ENCODE measurements at places on chromosomes 1 and 21.
A peak's percentile ranks its signal among the peaks of the same experiment; 100 is the strongest.

DNA sequence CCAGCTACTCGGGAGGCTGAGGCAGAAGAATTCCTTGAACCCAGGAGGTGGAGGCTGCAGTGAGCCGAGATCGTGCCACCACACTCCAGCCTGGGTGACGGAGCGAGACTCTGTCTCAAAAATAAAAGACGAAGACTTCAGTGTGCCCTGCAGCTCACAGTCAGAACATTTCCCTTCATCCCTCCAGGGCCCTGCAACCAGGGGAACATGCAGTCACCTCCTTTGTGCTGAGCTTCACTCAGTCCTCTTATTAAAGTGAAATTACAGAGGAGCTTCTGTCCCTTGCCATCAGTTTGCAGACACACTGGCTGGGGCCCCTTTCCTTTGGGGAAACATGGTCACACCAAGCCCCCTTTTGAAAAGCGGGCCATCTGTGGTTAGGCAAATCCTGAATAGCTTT, 24.2 kb downstream of the FHAD1 start:
- no peak for DNase-seq

DNA sequence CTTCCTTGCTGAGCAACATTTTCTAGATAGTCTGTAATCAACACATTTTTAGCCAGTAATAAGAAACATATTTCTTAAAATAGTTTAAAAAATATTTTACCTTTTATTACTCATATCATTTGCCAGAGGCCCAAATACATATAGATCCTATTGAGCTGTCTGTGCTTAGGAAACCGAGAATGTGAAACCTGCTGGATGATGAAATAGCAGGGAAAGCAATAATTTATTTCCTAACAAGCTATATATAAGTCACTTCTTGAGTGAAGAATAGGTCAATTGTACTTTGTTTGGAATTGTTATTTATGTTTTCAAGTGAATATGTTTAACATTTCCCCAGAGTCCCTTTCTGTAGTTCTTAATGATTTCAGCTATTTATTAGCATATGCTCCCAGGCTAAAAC, 339.9 kb upstream of the TMPRSS15 start:
- DNase-seq: no peak

- no peak for DNase-seq
Observed at GRCh38 chr1:225449261-225449660, 21.4 kb upstream of the LBR start.

- no peak for DNase-seq
Observed at GRCh38 chr1:110874324-110875215, 1.6 kb downstream of the CD53 start.

DNA sequence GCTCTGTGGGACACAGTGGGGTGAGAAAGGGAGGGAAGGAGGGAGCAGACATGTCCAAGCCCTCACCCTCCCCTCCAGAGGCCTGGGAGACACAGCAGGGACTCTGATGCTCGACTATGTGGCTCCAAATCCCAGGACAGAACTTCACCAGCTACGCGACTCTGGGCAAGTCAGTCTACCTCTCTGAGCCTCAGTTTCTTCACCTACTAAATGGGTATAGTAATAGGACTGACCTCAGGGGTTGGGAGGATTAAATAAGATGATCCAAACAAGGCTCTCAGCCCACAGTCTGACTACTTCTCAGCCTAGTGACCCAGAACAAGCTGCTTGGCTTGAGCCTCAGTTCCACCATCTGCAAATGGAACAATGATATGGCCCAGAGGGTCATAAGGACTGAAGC, 19.6 kb downstream of the SDC3 start:
- DNase-seq: no peak

GRCh38 chr1:213600879-213601278, 386.9 kb upstream of the PROX1 start:
- no peak for DNase-seq

DNA sequence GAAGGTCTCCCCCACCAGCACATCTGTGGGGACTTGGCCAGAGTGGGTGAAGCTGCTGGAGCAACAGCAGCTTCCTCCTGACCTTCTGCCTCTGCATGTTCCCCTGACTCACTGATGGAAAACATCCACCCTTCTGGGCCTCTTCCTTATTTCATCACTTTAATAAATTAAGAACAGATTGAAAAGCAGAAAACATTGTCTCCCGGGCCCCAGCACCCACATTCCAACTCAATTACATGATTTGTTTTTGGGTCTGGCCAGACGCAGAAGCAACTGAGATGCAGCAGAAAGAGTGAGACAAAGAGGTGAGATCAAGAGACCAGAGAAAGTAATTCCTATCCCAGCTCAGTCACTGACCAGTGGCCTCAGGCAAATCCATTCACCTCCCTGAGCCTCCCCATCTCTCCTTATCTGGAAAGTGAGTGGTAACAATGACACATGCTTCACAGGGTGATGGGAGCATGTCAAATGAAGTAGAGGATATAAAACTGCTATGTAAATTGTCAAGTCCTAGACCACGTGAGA, 157.1 kb downstream of the ELAVL4 start:
- DNase-seq: no peak

DNA sequence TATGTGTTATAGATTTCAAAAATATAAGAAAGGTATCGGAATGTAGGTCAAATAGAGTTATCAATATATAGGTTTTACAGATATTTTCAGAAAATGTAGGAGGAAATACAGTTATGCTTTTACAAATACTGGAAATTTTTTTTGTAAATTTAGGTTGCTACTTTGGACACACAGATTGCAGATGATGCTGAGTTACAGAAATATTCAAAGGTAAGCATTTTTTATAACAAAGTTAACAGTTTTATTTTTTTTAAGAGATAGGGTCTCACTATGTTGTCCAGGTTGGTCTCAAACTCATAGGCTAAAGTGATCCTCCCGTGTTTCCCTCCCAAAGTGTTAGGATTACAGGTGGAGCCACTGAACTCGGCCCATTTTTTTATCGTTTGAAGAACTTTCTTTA, 66.0 kb downstream of the PATJ start:
- DNase-seq: no peak

DNA sequence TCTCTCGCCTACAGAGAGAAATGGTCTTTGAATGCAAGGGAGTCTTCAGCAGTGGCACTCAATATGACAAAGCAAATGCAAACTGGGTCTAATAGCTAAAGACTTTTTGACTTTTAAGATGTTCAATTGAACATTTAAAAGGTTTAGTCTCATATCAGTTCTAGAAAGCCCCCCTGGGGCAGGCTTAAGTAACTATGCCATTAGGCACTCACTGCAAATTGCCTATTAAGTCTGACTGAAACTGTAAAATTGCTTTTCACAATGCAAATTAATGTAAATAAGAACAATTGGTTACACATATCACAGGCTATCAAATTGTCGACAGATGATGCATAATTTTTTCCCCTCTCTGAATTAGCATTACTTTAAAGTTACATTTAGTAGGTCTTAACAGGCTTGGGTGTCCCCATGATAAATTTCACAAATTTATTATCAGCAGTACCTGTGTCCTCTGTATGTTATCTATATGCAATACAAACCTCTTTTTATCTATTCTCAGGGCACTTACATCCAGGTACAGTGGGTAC, 329.1 kb downstream of the LRRIQ3 start:
- DNase-seq: no peak

DNA sequence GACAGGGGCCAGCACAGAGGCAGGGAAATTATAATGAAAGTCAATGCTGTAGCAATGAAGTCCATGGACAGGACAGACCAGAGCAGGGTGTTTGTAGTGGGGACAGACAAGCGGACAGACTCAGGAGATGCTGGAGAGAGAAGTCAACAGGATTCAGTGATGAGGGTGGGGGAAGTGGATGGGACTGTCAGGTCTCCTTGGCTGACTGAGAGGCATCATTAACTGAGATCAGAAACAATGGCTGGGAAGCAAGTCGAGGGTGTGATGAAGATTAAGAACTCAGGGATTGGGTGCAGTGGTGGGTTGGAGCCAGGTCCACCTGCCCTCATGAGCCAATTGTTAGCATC, 25.5 kb downstream of the CD58 start:
- DNase-seq: no peak

DNA sequence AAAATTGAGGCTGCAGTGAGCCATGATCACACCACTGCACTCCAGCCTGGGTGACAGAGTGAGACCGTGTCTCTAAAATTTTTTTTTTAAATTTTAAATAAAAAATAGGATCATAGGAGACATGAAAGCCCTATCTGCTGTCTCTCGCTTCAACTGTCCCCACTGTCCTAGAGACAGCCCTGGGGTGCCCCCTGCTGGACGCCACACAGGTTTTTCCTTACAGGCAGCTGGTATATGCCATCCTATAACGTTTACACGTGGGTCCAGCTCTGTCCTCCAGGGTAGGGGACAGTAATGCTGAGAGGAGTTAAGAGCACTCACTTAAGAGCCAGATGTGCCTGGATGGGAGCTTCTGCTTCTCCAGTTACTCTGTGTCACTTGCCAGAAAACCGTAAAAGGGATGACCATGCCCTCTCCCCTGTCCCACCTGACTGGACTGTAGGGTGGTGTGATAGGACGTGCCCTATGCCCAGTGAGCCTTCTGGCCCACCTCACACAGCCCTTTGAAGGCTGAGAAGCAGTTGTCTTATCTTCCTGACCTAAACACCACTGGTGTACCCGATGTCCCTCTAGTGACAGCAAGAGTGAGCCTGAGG, 8.5 kb downstream of the FBXO2 start:
- DNase-seq: peak; percentile 84

GRCh38 chr1:160438935-160439334, 38.6 kb downstream of the VANGL2 start:
- DNase-seq: no peak

GRCh38 chr1:167683226-167683625, 38.6 kb upstream of the MPZL1 start:
- DNase-seq: no peak

DNA sequence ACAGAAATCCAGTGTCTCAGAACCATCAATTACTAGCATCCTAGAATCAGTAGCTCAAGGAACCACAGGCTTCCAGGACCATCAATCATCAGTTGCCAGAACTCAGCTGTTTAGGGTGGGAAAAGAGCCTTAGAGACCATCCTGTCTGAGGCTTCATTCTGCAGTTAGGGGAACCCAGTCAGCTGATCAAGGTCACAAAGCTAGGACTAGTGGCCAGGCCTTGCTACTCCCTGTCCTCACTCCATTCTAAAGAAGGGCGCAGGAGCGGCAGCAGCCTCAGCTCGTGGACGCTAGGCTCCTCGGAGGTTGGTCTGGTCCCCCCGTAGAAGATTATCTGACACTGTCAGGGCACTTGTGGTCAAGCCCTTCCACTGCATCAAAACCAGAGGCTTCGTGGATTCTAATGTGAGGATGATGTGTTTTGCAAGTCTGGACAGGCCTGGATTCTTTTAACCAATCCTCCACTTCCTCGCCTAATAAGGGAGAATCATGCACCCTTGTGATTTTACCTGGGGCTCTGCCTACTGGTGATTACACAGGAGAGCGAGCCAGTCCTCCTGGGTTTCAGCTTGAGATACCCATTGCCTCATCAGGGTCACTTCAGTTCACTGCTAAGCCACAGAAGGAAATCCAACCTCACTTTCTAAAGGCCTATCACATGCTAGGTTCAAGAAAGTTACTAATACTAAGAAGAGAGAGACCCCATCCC, 41.7 kb upstream of the IFFO2 start:
- no peak for DNase-seq

GRCh38 chr21:46027851-46028493, 46.4 kb downstream of the COL6A1 start:
- no peak for DNase-seq

- no peak for DNase-seq
Observed at GRCh38 chr1:247077213-247077612, 1.4 kb downstream of the ZNF670 start.

DNA sequence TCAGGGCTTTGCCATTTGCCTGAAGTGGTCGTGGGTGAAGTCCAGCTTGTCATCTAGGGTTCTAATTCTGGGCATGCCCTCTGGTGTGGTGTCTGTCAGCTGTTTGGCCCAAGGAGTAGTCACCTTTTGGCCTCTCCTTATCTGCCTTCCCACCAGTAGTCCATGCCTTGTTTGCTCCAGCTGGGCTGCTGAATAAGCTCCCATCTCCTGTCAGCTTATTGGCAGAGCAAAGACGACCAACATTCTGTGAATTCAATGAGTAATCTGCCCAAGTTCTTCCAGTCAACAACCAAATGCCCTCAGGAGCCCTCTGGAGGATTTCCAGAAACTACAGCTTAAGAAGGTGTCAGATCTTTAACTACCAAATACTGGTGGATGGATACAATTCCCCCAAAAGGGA, 7.0 kb downstream of the BCAN start:
- DNase-seq: no peak
